Brain (organoid and tissue), 16 donors: ENCODE measurements at places on chromosomes 4 and X.

GRCh38 chrX:114712466-114712865, 128.6 kb downstream of the HTR2C start:
- no peak for DNase-seq

DNA sequence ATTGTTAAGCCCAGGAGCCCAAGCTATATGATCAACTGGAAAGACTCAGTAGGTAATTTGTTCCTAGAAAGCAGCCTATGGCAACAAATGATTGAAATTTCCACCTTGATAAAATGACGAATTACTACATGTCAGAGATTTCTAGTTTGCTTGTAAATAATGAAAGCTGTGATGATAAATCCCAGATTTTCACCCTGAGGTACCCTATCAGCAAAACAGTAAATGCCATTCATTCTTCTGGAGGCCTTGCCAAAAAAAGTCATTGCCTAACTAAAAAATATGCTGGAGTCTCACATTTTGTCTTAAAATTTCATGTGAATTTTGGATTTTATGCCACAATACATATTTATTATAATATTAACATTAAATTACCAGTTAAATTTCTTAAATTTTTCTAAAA, 71.3 kb downstream of the PPEF2 start:
- DNase-seq: no peak

DNA sequence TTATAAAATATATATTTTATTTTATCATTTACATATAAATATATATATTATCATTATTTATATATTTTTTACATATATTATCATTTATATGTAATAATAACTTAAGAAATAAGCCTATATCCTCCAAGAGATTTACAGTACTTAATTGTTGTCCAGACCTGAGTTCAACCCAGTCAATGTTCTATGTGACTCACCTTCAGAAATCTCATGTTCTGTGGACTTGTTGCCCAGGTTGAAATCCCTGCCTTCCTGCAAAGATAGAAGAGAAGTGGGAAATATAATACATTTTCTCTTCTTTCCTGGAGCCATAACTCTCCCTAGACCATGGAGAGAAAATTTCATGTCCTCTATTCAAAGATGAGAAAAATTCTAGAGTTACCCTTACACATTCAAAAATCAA, 247.3 kb downstream of the PARM1 start:
- DNase-seq: no peak

DNA sequence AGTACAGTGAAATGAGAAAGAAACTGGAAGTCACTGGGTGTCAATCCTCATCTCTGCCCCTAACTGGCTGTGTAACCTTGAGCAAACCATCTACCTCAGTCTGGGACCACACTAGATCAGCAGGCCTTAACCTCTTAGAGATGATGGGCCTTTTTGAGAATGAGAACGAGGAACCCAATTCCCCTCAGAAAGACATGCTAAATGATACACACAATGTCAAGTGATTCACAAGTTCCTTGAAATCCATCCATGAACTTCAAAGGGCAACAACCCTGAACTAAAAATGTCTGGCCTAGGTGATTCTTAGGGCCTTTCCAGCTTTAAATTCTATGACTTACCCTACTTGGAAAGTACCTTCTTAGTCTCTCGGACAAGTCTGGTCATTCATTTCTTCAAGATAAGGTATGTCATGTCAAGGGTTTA, 47.4 kb downstream of the ACSL4 start:
- no peak for DNase-seq

GRCh38 chr4:145278341-145279121, 98.1 kb upstream of the OTUD4 start:
- no peak for DNase-seq

- DNase-seq: no peak
Measured at GRCh38 chr4:24988776-24989175, 42.0 kb downstream of the LGI2 start.

DNA sequence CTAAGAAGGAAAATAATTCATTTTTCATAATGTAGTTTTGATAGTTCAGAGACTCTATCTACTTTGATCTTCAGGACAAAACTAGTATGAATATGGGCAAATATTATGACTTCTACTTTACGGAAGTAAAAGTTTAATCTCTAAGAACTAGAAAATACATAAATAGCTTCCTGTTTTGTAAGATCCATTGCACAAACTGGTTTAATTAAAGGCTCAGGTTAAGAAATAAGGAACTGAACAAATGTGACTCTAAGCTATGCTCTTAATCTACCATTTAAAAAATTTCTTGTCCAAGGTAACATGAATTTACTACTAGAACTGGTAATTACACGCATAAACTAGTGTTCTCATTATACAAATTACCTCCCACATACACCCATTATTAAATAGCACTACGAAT, 360.6 kb downstream of the INPP4B start:
- no peak for DNase-seq

GRCh38 chr4:42955746-42956505, 63.4 kb downstream of the GRXCR1 start:
- DNase-seq: peak; percentile 58

GRCh38 chr4:38928568-38928967, 61.0 kb downstream of the FAM114A1 start:
- DNase-seq: no peak
